ENCODE measurements at places on chromosomes 7 and 10.

GRCh38 chr7:143256932-143257331 is 6.3 kb upstream of the GSTK1 start:
- no peak for DNase-seq

- no peak for DNase-seq
These were observed 183.4 kb downstream of the SORCS3 start for GRCh38 chr10:104824380-104825006.

DNA sequence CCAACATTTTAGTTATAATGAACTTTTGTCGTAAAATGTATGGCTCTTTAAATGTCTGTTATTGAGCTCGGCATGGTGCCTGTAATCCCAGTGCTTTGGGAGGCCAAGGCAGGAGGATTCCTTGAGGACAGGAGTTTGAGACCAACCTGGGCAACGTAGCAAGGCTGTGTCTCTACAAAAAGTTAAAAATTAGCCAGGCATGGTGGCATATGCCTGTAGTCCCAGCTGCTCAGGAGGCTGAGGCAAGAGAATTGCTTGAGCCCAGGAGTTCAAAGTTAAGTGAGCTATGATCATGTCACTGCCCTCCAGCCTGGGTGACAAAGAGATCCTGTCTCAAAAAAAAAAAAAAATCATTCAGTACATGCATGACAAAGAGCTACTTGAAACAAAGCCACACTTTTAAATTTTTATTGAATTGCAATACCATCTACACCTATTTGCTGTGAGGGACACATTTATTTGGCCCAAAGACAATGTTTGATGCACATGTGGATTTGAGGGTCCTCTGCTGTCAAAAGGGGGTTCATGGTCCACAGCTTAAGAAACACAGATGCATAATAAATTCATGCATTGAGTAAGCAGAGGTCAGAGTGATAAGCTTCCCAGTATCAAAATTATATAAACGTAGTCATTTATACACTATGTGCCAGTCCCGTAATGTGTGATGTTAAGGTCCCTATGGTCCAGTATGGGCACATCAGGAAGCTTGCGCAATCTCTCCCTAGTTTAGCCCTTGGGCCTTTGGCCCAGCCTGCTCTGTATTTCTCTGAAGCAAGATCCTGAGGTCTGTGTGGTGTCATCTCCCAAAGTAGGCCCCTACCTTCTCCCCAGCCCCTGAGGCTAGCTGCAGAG is 4.4 kb upstream of the MALSU1 start:
- no peak for DNase-seq

DNA sequence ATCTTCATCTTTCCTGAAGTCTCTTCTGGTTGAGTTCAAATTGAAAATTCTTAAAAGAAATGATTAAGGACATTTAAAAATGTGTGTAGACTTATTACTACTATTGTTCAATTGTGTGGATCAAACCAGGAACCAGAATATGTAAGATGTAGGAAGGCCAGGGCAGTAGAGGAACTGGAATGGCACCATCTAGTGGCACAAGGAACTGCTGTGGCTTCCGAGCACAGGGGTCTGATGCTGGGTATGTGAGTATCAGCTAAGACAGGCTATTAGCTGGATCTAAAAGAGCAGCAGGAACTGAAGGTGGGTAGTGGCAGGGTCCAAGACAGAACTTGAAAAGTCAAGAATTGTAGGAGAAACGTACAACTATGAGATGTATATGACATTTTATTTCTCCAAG is 247.3 kb downstream of the SEMA3A start:
- no peak for DNase-seq

- DNase-seq = no peak
These were observed 74.8 kb upstream of the SH2B2 start for GRCh38 chr7:102211590-102212550.

DNA sequence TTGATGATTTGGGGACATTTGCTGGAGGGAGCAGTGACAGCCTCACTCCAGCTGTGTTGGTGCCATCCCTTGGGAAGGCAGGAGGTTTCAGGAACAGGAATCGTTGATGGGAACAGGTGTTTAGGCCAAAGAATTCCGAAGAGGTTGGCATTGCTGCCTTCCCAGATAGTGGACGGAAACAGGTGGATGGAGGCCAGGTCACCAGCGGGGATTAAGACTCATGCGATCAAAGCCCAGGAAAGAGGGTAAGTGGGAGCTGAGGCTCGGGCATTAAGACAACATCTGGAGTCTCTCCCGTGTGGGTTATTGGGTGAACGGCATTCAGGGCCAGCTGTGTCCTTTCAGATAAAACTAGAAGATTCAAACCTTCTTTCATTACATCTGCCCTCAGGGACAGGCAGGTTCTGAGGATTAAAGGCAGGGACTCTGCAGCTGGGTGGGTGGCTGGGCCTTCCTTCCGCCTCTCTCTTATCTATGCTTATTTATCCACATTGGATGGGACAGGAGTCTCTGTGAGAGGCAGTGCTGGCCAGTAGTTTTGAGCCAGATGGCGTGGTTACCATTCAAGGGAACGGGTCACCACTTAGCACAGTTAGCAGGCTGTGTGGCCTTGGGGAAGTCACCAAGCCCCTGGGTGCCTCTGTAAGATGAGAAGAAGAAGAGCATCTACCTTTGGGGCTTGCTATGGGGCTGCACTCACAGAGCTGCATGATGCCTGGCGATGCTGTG is 67.6 kb downstream of the INSIG1 start:
- no peak for DNase-seq

DNA sequence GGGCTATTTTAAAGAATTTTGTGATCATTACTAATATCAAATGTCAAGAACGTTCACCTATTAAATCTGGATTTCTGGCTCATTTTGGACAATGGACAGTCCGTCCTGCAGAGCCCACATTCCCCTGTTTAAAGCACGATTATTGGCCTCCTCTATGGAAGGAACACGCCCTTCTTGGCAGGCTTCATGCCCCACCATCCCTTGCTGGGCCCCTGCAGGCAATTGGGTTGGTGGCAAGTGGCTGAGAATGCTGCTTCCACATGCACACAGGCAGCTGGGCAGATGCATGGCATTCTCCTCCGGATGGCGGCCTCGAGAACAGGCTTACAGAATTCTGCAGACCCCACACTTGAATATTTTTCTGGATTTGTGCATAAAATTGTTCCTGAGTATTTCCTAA is 305.8 kb upstream of the MKI67 start:
- DNase-seq = no peak

DNA sequence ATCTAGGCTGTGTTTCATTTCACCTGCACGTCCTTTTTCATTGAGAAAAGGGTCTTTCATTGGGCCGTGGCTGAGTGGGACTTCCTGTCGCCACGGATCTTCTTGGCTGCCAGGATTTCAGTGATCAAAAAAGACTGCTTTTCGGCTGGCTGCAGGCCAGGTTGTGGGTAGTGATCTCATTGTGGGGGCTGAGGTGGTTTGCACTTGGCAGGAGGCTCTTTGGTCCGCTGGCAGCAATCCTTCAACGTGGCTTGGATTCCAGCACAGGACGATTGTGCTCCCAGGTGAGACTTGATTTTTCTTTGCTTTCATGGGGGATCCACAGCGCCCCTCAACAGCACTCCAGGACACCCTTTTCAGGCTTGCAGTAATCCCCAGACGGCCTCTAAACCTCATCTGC is 29.0 kb upstream of the ZNF273 start:
- DNase-seq = no peak

DNA sequence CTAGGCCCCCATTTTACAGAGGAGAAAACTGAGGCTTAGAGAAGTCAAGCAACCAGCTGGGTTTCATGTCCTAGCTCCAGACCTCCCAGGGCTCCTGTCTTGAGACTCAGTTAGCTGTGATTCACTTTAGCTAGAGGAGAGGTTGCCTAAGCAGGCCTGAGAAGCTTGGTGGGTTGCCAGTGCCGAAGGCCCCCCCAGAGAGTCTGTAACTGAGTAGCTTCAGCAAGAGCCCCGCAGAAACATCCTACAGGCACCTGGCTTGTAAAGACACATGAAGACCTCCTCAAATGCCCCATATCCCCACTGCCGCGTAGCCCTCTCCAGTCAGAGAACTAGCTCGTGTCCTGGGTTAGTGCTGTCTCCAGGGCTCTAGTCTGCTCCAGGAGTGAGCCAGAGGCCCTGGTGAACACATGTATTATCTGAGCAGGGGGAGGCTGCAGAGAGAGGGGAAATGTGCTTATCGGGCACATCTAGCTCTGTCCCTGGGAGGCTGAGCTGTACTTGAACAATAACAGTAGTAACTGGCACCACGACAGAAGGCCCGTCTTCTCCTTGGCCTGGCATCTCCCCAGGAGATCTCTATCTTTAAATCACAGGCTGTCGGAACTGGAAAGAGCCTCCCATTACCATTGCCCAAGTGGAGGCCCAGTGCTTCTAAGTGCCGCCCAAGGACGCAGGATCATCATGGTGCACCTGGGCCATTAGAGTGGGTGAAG is 28.9 kb downstream of the UNC5B start:
- no peak for DNase-seq

- peak; percentile 24 for DNase-seq
These were observed 581 bp downstream of the FAM3C start for GRCh38 chr7:121395494-121395960.

DNA sequence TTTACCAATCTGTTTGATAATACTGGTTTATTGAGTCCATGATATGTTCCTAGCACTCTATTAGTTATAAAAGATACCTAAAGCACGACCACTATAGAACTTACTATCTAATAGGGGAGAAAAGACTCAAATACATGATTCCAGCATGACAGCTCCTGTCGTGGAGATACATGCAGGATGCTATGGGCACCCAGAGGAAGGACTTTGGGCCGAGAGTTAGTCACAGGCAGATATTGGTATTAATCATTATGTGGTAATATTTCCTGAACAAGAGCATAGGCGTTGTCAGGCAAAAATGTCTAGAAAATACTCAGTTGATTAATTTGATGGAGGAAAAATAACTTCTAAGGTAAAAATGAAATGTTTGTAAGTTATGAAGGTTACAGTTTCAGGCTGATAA is 31.8 kb downstream of the CNNM2 start:
- no peak for DNase-seq

- DNase-seq = no peak
These were observed 63.5 kb upstream of the ZRANB1 start for GRCh38 chr10:124878457-124878739.

DNA sequence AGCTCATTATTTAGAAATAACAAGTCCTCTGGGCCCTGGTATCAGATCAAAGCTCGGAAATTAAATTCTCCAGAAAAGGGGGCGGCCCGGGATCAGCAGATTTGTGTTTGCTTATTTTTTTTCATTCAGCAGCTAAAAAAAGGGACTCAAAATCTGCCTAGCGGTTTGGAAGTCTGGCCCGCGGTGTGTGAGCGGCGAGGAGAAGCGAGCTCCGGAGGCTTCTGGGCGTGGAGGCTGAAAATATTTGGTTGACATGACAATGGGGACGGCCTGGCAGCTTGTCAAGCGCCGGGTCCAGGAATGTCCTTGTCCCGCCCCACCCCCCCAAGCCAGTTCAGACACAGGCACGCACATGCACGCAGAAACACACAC is 43.4 kb downstream of the FOXL3 start:
- no peak for DNase-seq

DNA sequence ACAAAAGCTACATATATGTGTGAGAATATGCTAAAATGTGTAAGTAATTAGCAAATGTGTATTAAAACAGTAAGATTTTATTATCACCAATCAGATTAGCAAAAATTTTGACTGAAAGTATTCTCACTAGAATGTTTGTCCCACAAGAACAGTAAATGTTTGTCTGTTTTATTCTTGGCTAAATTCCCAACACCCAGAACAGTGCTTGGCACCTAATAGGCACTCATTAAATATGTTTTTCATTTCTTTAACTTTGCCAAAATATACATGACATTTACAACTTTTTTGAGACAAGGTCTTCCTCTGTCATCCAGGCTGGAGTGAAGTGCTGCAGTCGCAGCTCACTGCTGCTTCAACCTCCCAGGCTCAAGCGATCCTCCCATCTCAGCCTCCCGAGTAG is 143.6 kb downstream of the EBF3 start:
- no peak for DNase-seq

DNA sequence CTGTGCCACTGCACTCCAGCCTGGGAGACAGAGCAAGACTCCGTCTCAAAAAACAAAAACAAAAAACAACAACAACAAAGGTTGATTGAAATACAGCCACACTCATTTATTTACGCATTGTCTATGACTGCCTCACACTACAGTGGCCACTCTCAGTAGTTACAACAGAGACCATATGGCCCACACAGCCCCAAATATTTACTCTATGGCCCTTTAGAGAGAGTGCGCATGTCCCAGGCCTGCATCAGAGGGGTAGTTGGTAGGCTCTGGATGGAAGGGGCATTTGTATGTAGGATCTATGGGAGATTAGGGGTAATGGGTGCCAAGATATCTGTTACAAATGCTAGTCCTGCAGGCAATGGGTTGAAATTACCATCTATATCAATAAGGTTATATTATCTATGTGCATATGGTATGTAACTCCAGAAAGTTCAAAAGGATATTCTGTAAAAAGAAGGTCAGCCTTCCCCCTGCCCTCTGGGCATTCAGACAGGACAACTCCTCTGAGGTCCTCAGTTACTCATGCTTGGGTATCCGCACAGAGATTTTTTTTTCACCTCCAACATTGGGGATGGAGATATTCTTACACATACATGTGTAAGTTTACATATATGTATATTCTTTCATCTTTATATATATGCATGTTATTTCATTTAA is 56.3 kb downstream of the DENND2A start:
- no peak for DNase-seq

GRCh38 chr10:11910102-11910501 is 86.9 kb downstream of the PROSER2 start:
- no peak for DNase-seq

DNA sequence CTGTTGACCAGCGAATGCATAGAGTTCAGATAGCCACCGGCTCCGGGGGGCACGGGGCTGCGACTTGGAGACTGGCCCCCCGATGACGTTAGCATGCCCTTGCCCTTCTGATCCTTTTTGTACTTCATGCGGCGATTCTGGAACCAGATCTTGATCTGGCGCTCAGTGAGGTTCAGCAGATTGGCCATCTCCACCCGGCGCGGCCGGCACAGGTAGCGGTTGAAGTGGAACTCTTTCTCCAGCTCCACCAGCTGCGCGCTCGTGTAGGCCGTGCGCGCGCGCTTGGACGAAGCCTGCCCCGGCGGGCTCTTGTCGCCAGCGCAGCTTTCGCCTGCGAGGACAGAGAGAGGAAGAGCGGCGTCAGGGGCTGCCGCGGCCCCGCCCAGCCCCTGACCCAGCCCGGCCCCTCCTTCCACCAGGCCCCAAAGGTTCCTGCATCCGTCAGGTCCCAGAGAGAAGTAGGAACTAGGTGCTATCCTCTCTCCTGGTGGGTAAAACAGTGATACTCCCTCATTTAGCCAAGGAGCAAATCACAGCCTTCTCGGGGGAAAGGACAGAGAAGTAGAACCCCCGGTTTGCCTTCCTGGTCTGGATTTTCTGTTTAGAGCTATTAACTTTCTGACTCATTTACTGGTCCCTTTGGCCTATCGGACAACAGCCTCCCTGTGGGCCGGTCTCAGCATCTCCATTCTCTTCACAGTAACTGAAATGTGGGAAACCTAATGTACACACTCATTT is 6.1 kb upstream of the HOXA2 start:
- no peak for DNase-seq

DNA sequence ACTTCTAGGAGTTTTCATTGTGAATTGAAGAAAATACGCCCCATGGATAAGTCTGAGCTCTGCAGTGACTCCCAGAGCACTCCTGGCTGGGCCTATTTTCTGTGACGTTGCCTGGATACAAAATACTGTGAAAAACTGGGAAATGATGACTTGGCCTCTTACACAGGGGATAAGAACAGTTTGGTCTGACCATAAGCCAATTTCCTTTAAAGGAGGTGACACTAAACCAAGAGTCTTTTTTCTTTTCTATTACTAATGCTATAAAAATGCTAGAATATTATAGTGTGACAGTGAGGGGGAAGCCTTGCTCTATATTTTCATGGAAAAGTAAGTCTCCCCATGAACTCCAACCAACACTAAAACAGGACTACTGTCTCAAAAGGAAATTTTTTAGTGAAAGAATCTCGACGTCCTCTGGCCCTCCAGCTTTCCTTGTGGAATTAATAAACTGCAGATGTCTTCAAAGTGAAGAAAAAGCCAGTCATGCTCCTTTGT is 45.5 kb downstream of the MYOF start:
- no peak for DNase-seq

Measured in activated CD8-positive, alpha-beta memory T cell treated with anti-CD3 and anti-CD28 coated beads for 4 hours (primary cell).